ENCODE measurements at places on chromosomes 7 and 10. TPM values are rescaled to one million over a fixed set of nuclear protein-coding genes. Genes with fewer than 3 reads are reported as not detected.

AKR1C1 gene
- total RNA-seq = 42.0 TPM

TAS2R4 gene
- 2.2 TPM for total RNA-seq

DHTKD1 gene
- total RNA-seq = 16.7 TPM

CTAGE6 gene
- total RNA-seq = 0.52 TPM

ITGB8 gene
- total RNA-seq = 4.6 TPM

GRCh38 chr7:87885018-87885417 is 8.7 kb downstream of the DBF4 start:
- H3K4me3 ChIP-seq = no peak overlapping the region
- no peak overlapping the region for H3K27ac ChIP-seq

GRCh38 chr7:25619963-25620799 is 391.9 kb upstream of the NPVF start:
- peaks cover 10% of the 10 kb centered on the region for H3K4me1 ChIP-seq
- H3K27ac ChIP-seq = peak overlapping the region; percentile 64
- no peak for DNase-seq
- H3K4me3 ChIP-seq = peak overlapping the region; percentile 19
- H3K36me3 ChIP-seq = no peaks in the 10 kb centered on the region

DNA sequence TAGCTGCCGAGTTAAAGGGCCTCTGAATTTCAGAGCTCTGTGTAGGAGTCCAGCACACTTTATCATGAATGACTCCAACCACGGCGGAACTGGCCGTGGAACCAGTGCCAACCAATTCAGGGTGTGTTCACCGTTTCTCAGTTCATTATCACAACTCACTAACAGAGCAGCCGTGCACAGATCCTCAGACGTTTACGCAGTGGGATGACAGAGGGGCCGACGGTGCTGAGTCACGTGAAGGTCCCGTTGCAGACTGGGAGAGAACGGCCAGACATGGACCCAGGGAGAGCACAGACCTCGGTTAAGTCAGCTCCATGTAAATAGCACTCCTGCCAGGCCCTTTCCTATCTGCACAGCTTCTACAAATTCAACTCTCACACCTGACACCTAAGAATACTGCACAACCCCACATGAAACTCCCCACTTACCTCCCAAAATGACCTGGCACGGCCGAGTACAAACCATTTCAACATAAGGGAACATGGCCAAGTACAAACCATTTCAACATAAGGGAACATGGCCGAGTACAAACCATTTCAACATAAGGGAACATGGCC is 95.5 kb downstream of the DIP2C start:
- no peaks in the 10 kb centered on the region for H3K36me3 ChIP-seq
- no peaks in the 10 kb centered on the region for H3K4me1 ChIP-seq
- no peaks in the 10 kb centered on the region for H3K27me3 ChIP-seq
- H3K4me3 ChIP-seq = no peak overlapping the region

GRCh38 chr7:35319606-35320005 is 65.7 kb upstream of the TBX20 start:
- no peaks in the 10 kb centered on the region for H3K4me1 ChIP-seq
- no peaks in the 10 kb centered on the region for H3K27me3 ChIP-seq
- DNase-seq = no peak

- no peak overlapping the region for H3K27ac ChIP-seq
- H3K27me3 ChIP-seq = peaks cover 30% of the 10 kb centered on the region
- no peak overlapping the region for H3K4me3 ChIP-seq
- no peaks in the 10 kb centered on the region for H3K4me1 ChIP-seq
These were observed 3.2 kb downstream of the SFRP5 start for GRCh38 chr10:97768322-97769315.

- peaks cover 11% of the 10 kb centered on the region for H3K4me1 ChIP-seq
- H3K27me3 ChIP-seq = no peaks in the 10 kb centered on the region
- peaks cover 29% of the 10 kb centered on the region for H3K36me3 ChIP-seq
- no peak overlapping the region for H3K27ac ChIP-seq
These were observed 5.0 kb downstream of the ABCB8 start for GRCh38 chr7:151032936-151033863.

DNA sequence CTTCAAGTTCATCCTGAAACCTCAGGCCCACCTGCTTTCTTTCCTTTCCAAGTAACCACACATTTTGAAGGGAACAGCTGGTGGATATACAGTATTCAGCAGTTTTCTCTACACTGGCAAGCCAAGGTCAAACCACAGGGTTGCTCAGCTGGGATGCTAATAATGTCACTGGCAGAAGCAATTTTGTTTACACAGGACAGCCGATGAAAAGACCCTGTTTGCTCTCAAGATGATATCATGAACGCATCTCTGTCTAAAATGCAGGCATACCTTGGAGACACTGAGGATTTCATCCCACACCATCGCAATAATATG is 186.2 kb downstream of the USP6NL start:
- H3K36me3 ChIP-seq = no peaks in the 10 kb centered on the region
- H3K4me3 ChIP-seq = no peak overlapping the region
- H3K27ac ChIP-seq = no peak overlapping the region
- no peak for DNase-seq
- no peaks in the 10 kb centered on the region for H3K4me1 ChIP-seq

- no peaks in the 10 kb centered on the region for H3K36me3 ChIP-seq
- no peak overlapping the region for H3K27ac ChIP-seq
- no peak for DNase-seq
- no peak overlapping the region for H3K4me3 ChIP-seq
- H3K27me3 ChIP-seq = no peaks in the 10 kb centered on the region
- no peaks in the 10 kb centered on the region for H3K4me1 ChIP-seq
These were observed 175.5 kb upstream of the MYO3A start for GRCh38 chr10:25758511-25758910.

GRCh38 chr7:68288144-68288593 is 1291.5 kb downstream of the TYW1 start:
- no peak overlapping the region for H3K27ac ChIP-seq
- no peak for DNase-seq
- H3K36me3 ChIP-seq = no peaks in the 10 kb centered on the region
- H3K27me3 ChIP-seq = no peaks in the 10 kb centered on the region
- no peak overlapping the region for H3K4me3 ChIP-seq

DNA sequence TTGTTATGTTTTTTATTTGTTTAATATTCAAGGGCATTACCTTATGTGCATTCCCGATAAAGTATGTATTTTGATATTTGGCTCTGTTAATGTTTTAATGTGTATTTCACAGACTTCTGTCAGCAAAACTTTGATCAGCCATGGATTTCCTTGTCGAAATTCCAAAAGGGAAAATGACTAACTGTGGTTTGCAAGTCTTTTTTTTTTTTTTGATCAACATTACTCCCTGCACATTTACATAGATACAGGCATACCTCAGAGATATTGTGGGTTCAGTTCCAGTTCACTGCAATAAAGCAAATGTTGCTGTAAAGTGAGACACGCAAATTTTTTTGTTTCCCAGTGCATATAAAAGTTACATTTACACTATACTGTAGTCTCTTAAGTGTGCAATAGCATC is 351.9 kb downstream of the CXCL12 start:
- DNase-seq = no peak
- peaks cover 4% of the 10 kb centered on the region for H3K4me1 ChIP-seq
- no peaks in the 10 kb centered on the region for H3K27me3 ChIP-seq
- H3K27ac ChIP-seq = no peak overlapping the region

GRCh38 chr10:90890347-90890746 is 18.6 kb downstream of the RPP30 start:
- H3K27ac ChIP-seq = no peak overlapping the region
- no peaks in the 10 kb centered on the region for H3K27me3 ChIP-seq
- H3K4me3 ChIP-seq = no peak overlapping the region
- H3K4me1 ChIP-seq = no peaks in the 10 kb centered on the region

DNA sequence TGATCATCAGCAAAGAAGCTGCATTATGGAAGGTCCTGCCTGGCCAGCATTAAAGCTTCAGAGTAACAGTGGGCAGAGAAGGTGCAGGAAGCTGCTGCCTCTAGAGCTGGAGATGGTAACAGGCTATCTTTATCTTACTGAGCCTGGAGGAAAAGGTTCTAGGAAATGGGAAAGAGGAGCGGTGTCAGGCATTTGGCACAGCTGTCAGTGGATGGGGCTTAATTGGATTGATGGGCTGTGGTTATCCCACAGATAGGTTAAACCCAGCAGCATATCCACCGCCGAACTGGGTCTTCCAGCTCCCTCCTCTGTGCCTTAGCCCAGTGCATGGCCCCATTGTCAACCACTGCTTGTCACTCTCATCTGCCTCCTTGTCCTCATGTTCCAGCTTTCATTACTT is 127.6 kb downstream of the CCNY start:
- H3K4me1 ChIP-seq = peaks cover 34% of the 10 kb centered on the region
- DNase-seq = no peak
- no peak overlapping the region for H3K4me3 ChIP-seq
- no peaks in the 10 kb centered on the region for H3K36me3 ChIP-seq

DNA sequence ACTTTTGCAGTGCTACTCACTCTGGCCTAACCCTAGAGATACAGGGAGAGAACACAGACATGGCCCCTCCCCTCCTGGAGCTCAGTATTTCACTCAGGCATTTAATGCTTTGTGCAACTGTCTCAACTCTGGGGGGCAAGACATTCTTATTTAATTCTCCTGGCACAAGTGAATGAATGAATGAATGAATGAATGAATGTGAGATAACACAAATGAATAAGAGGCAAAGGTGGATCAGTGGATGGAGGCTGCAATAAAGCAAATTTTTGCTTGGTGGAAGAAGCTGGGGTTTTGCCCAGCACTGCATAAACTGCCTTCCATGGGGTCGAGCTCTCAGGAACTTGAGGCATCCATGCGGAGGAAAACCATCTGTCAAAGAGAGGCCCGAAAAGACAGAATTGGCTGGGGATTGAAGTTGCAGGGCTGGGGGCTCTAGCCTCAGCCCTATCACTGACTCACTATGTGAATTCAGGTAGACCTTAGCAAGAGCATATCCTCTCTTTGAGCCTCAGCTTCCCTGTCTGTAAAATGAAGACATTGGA is 441.4 kb upstream of the ZMIZ1 start:
- no peaks in the 10 kb centered on the region for H3K27me3 ChIP-seq
- no peak for DNase-seq
- H3K4me3 ChIP-seq = no peak overlapping the region
- no peaks in the 10 kb centered on the region for H3K36me3 ChIP-seq

- H3K27me3 ChIP-seq = no peaks in the 10 kb centered on the region
- H3K27ac ChIP-seq = no peak overlapping the region
- H3K4me3 ChIP-seq = no peak overlapping the region
- no peaks in the 10 kb centered on the region for H3K36me3 ChIP-seq
These were observed 34.6 kb upstream of the SLIT1 start for GRCh38 chr10:97220355-97220754.

DNA sequence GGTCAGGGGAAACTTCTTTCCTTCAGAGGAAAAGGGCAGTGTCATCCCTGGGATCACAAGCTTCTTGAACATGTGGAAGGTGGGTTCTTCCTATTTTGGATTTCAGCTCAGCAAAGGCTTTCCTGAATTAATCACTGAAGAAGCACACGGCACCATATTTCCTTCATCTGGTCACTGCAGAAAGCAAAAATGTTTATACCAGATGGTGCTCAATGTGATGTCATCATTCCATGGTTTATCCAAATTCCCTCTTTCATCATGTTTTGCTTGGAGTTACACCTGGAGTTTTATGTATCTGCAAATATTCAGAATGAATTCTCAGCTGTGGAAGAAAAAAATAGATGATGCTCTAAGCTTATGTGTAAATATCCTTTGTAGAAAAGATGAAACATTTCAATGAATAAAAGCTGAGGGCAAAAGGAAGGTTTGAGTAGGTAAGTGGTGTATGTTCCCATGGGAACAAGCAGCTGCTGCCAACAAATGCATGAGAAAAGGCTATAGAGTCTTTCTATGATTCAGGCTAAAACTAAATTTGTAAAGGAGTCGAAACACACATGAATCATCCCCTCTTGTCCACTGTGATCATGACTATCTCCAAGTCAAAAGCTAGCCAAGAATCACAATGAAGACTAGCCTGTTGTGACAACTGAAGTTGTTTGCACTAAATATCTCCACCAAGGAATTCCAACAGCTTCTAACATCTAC is 26.9 kb upstream of the BPGM start:
- no peak for DNase-seq
- H3K27me3 ChIP-seq = no peaks in the 10 kb centered on the region
- no peaks in the 10 kb centered on the region for H3K4me1 ChIP-seq
- no peak overlapping the region for H3K4me3 ChIP-seq

GRCh38 chr10:61389887-61390286 is 63.3 kb downstream of the TMEM26 start:
- no peaks in the 10 kb centered on the region for H3K27me3 ChIP-seq
- H3K36me3 ChIP-seq = no peaks in the 10 kb centered on the region
- no peak overlapping the region for H3K27ac ChIP-seq
- DNase-seq = no peak
- H3K4me1 ChIP-seq = no peaks in the 10 kb centered on the region
- H3K4me3 ChIP-seq = no peak overlapping the region

- H3K36me3 ChIP-seq = no peaks in the 10 kb centered on the region
- H3K4me3 ChIP-seq = no peak overlapping the region
- peak; percentile 5 for DNase-seq
- no peak overlapping the region for H3K27ac ChIP-seq
- no peaks in the 10 kb centered on the region for H3K4me1 ChIP-seq
These were observed 41.8 kb downstream of the JCAD start for GRCh38 chr10:30017556-30017955.

- DNase-seq = no peak
- no peak overlapping the region for H3K27ac ChIP-seq
- H3K36me3 ChIP-seq = peaks cover 48% of the 10 kb centered on the region
- H3K27me3 ChIP-seq = no peaks in the 10 kb centered on the region
- peaks cover 27% of the 10 kb centered on the region for H3K4me1 ChIP-seq
- no peak overlapping the region for H3K4me3 ChIP-seq
These were observed 11.3 kb downstream of the PI4K2A start for GRCh38 chr10:97651773-97652172.

GRCh38 chr10:131857156-131858117 is 43.4 kb upstream of the PPP2R2D start:
- peaks cover 27% of the 10 kb centered on the region for H3K27me3 ChIP-seq
- no peak overlapping the region for H3K27ac ChIP-seq
- no peak overlapping the region for H3K4me3 ChIP-seq
- peak; percentile 57 for DNase-seq
- no peaks in the 10 kb centered on the region for H3K36me3 ChIP-seq

DNA sequence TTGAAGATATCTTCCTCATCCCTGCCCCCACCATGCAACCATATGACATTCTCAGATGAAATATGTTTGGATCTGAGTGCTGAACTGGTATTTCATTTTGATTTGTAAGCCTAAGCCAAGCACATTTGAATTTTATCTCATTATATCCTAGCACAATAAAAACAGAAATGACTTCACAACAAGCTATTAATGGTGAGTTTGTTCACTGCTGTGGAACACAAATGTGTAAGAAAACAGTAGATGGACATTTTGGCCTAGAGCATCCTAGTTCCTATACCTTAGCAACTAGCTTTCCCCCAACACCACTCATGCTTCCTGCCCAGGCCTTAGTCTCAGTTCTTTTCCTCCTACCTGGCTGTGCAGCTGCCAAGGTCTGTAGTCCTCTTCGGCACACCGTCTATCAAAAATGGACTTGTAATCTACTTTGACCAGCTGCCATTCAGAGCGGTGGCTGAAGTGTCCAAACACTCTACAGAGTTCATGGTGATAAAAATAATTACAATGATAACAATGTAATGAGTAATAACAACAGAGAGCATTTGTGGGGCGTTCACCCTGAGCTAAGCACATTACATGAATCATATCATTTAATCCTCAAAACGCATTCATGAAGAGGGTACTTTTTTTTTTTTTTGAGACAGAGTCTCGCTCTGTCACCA is 491.9 kb downstream of the SORCS1 start:
- no peaks in the 10 kb centered on the region for H3K36me3 ChIP-seq
- H3K27ac ChIP-seq = no peak overlapping the region
- H3K4me3 ChIP-seq = no peak overlapping the region
- no peak for DNase-seq
- H3K27me3 ChIP-seq = no peaks in the 10 kb centered on the region
